HepG2 (cell line): ENCODE measurements at places on chromosomes 6 and 20.

- no peak for DNase-seq
Measured at GRCh38 chr6:157099912-157100593, 223.3 kb downstream of the TMEM242 start.

- DNase-seq, result no peak
Measured at GRCh38 chr6:18243302-18243893, 20.9 kb downstream of the DEK start.

GRCh38 chr6:167996424-167997199, 859 bp upstream of the KIF25 start:
- DNase-seq, result no peak

DNA sequence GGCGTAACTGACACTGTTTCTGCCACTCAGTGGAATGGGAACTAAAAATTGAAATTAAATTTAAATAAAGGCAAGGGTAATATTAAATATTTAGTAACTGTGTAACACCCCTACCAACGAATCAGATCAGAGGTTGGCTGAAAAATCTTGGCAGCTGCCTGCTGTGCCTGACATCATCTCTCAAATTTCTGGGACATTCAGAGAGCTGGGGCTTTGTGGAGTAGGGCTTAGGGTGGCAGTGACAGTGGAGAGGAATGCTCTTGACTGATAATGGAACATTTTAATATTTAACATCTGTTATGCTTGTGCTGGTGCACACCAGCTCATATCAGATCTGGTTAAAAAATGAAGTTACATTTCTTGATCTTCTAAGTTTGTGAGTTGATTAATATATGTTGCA, 62.2 kb downstream of the RFPL4B start:
- DNase-seq, result no peak

- DNase-seq, result no peak
Measured at GRCh38 chr6:34152042-34152524, 6.2 kb upstream of the GRM4 start.

GRCh38 chr6:108165714-108166663, at the start of gene NR2E1:
TSS of gene NR2E1 (plus strand) at chr6:108166022. CDS start at chr6:108166766, 744 bp downstream.
- no peak for DNase-seq

DNA sequence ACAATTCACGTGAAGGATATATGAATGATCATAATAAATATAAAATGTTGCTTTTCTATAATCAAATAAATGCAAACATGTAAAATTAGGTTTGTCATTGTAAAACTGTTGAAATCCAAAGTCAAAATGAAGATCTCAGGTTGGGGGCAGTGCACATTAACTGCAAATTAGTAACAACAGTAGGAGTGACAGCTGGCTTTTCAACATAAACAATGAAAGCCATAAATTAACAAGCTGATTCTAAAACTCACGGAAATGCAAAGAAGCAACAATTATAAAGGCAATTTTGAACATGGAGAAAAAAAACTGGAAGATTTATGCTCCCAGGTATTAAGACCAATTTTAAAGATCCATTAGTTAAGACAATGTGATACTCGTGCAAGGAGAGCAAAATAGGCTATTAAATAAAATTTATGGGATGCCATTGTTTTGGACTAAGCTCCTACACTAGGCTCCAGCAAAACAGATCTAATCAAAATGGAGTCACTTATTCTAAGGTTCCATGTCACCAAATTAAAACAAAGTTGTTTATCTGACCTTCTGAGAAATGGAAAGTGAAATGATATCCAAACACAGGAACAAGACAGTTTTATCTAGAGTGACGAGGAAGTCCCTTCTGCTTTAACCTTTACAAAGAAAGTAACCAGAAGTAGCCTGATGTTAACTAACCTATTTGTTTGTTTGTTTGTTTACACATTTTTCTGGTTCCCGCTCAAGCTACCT, 770.8 kb downstream of the EPHA7 start:
- DNase-seq, result no peak

DNA sequence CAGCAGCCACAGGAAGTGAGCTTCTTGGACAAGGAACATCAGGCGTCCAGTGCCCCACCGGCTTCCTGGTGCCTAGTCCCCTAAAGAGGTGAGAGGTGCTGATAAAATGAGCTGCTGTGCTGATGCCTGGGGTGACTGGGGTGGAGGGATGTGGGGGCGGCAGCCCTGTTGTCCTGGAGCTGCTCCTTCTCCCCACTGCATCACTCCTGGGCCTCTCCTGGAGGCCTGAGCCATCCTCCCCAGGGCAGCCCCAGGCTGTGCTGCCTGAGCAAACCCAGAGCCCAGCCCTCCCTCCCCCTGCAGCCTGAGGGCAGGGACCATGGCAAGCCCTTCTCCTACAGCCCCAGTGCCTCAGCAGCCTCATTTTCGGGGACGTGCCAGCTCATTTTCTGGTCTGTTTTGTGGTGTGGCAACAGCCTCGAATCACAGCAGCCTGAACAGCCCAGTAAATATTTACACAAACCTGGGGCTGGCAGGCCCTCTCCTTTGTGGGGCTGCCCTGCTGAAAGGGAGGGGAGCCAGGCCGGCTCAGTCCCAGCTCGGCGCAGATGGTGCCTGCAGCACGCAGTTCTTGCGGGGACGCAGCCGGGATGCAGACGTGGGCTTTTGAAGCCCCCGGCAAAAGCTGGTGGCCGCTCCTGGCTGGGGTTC, 259.9 kb downstream of the DLL1 start:
- DNase-seq, result no peak

DNA sequence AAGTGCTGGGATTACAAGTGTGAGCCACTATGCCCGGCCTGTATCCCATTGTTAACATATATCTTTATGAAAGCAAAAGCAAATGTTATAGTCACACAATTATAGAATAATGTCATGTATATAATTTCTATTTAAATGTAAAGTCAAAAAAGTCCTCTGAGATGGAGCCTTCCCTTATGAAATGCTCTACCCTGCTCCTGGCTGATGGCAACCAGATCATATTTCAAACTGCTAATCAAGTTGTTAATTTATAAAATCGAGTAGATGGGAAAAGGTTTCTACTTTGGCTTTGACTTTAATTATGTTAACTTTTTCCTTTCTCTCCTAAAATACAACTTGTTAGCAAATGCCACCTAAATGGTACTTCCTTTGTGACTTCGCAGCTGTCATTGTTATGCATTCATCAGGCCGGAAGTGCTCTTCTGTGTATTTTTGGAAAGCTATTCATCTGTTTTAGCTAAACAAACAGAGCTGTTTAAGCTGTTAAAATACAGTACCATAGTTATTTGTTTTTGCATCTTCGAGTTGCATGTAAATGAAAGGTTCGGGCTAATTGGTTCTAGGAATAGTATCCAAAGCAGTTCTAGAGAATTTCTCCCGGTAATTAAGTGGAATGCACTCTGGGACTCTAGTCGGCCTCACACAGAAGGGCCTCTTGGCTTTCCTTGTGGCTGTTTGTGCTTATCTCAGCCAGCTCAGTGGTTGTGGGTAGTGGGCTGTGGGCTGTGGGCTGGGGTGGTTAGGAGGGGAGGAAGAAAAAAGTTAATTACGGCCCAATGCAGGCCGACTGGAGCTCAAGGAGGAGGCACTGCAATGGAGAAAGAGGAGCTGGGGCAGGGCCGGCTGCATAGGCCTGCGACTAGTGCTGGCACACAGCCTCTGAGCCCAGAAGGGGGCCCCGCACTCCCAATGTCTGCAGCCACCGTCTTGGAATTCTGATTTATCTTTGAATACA, 34.8 kb downstream of the SLC35D3 start:
- no peak for DNase-seq

- peak; percentile 27 for DNase-seq
Measured at GRCh38 chr6:135087403-135087802, 32.8 kb upstream of the HBS1L start.
